RPMI8226 (cell line): ENCODE measurements at places on chromosomes 5 and 9.

DNA sequence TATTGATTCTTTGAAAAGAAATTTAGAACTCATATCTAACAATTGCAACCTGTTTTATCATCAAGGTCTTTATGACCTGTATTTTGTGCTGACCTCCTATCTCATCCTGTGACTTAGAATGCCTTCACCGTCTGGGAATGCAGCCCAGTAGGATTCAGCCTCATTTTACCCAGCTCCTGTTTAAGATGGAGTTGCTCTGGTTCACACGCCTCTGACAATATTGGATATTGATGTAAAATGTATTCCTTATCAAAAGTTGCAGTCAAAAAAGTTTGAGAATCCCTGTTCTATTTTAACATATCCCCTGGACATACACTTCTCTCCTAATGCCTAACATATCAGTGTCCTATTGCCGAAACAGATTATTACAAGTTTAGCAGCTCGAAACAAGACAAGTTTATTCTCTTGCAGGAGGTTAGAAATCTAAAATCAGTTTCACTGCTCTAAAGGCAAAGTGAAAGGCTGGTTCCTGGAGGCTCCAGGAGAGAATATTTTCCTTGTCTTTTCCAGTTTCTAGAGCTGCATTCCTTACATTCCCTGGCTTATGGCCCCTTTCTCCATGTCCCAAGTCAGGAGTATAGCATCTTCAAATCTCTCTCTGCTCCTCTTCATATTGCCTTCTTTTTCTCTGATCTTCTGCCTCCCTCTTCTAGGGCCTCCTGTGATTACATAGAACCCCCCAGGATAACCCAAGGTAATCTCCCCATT, 31.5 kb upstream of the LVRN start:
- DNase-seq: no peak

DNA sequence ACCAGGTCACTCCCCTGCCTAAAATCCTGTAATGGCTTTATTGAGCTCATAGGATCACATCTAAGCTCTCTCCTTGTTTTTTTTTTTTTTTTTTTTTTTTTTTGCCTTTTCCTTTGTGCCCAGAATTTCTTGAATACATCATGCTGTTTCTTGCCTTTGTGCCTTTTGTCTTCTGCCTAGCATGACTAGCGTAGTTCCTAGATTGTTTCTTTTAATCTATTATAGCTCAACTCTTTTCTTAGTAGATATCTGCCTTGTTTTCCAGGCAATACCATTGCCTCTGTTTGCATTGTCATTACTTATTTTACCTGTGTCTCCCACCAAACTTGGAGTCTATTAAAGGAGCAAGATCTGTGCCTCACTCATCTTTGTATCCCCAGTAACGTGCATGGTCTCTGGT, 106.1 kb upstream of the C9orf72 start:
- no peak for DNase-seq

DNA sequence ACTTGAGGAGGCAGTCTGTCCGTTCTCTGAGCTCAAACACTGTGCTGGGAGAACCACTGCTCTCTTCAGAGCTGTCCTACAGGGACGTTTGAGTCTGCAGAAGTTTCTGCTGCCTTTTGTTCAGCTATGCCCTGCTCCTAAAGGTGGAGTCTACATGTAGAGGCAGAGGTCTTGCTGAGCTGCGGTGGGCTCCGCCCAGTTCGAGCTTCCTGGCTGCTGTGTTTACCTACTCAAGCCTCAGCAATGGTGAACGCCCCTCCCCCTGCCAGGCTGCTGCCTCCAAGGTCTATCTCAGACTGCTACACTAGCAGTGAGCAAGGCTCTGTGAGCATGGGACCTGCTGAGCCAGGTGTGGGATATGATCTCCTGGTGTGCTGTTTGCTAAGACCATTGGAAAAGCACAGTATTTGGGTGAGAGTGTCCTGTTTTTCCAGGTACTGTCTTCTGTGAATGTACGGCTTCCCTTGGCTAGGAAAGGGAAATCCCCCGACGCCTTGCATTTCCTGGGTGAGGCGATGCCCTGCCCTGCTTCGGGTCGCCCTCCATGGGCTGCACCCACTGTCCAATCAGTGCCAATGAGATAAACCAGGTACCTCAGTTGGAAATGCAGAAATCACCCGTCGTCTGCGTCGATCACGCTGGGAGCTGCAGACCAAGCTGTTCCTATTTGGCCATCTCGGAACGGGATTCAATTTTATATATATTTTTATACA, 58.5 kb downstream of the CNTRL start:
- DNase-seq: no peak

- no peak for DNase-seq
These were observed 6.1 kb downstream of the ST6GALNAC4 start for GRCh38 chr9:127910613-127911205.

GRCh38 chr5:115544043-115544435, 536 bp downstream of the FEM1C start:
- no peak for DNase-seq

DNA sequence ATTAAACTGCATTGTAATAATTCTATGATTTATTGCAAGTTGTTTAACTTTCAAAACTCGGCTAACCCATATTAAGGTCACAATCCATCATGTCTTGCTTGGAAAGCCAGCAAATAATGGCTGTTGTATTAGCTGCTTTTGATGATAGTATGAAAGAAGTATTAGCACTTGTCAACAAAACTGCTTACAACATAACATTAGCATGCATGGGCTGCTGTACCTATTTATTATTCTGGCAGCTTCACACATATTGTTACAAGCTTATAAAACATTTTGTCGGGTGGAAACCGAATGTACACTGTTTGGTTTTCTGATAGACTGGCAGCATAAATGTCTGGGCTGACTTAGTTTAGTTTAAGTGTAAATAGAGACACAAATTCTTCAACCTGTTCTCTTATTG, 378.3 kb downstream of the KIAA0825 start:
- no peak for DNase-seq

GRCh38 chr9:133342570-133342969, 5.4 kb downstream of the MED22 start:
- no peak for DNase-seq

GRCh38 chr9:70217029-70217428, 41.7 kb upstream of the SMC5 start:
- no peak for DNase-seq

DNA sequence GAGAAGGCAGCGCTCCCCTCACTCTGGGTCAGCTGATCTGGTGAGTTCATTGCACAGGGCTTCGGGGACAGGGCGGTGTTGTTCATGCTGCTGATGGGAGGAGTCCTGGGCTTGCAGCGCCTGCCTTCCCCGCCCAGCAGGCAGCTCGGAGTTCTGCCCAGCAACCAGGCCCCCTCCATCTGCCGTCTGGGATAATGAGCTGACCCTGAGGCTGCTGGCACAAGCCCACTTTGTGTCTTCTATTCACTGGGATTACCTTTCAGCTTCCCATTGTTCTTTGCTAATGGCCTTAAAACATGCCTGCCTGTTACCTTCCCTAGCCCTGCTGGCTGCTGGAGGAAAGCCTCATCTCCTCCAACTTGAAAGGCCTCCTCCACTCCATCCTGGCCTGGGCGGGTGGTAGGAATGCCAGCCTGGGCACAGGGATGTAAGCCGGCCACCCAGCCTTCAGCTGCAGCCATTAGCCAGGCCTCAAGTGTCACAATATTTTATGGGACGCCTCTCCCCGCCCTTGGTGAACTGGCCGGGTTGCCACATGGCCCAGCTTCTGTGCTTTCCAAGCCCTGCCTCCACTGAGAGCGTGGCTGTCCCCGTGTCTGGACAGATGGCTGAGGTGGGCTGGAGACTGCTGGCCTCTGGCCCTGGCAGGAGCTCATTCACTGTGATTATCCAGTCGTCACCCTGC, 70.4 kb downstream of the GADD45G start:
- DNase-seq: no peak

GRCh38 chr9:109277451-109277850, 43.4 kb downstream of the EPB41L4B start:
- DNase-seq: no peak

GRCh38 chr5:138819081-138819480, 56.1 kb downstream of the LRRTM2 start:
- no peak for DNase-seq

DNA sequence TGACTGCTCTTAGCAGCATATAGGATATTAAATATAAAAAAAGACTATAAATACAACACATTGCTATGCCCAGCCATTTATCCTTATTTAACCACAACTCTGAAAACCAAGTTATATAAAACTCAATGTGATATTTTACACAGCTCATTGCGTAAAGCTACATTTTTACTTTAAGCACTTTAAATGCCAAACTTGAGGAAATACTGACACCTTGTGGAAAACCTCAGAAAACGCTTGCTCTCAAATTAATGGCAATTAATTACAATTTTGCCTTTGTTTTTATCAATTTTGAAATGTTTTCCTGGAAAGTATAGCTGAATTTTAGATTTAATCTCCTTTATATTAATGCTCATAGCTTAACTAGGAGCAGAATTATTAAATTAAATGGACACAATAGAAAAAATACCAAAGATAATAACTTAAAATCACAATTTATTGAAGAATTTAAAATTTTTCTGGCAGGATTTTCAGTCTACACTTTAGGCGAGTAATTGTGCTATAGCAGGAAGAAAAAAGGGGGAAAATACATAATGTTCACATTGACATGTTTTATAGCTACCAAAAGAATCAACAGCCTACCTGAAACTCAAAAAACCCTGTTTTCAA, 25.2 kb upstream of the PLAC8L1 start:
- no peak for DNase-seq

DNA sequence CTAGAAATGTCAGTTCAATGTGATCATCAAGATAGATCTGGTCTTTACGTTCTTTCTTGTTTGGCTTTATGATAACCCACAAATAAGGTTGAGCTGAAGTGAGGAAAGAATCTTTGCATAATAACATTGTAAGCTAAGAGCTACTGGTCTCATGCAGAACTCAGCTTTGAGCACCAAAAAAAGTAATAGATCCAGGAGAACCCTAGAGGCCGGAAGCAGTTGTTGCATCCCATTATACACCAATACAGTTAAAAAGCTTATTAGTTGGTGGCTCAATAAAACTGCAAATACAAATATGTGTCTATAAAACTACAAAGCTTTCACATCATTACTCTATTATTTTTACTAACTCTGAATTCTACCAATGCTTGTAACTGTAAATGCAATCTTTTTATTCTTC, 85.5 kb upstream of the NUDT12 start:
- DNase-seq: no peak

DNA sequence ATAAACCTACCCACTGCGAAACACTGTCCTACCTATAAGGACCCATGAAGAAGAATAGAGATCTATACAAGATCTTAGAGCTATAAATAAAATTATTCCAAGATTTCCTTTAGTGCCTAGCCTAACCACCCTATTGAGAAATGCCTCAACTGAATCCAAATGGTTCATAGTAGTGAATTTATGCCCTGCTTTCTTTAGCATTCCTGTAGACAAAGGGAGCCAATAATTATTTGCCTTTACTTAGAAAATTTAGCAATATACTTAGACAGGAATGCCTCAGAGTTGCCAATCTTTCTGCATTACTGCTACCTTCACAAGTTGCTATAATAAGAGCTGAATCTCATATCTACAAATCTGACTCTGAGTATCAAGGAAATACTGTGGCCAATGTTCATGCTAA, 62.6 kb downstream of the PUM3 start:
- DNase-seq: no peak

DNA sequence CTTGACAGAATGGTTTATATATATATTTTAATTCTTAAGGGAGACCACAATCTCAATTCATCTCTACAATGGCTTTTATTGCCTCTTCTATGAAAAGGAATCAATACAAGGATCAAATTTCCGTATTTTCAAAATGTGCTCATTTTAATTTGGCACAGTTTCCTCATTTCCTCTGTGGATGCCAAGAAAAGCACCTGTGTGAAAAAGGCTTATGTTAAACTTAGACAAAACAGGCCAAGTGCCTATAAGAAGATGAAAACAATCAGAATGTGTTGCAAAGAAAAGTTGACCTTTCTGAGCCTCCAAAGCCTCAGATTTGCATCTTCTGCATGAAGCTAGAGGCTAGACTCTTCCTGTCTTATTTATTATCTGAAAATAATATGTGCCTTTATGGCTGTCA, 173.7 kb upstream of the SLC12A2 start:
- DNase-seq: no peak

DNA sequence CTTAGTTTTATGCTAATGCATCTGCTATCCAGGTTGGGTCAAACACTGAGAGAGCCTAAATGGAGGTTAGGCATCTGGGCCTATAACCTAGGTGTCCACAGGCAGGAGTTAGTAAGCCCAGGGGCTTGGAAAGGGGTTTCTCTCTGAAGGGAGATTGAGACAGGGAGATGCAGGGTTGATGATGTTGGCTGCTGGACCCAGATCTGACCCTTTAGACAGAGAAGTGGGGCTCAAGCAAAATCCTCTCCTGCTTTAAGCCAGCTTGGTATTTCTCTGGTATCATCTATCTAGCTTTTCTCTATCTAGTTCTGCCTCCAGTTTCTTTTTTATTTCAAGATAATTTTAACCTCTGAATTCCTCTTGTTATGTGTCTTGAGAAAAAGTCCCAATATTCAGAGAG, 18.3 kb upstream of the ANKRD55 start:
- DNase-seq: no peak

DNA sequence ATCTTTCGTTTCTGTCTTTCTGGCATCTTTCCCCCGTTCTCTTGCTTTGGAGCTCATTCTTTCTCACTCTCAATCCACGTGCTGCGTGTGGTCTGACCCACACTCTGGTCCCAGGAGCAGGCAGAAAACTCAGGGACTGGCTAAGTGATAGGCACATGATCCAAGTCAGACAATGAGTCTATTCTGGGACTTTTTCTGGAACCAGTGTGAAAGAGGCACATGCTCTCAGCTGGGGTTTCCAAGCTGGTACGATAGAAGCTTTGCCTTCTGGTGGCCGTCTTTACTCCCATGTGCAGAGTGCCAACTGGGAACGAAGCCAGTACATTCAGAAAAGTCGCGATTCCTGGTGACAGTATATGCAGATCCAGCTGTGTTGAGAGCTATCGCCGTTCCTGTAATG, 94.4 kb downstream of the PDZD2 start:
- no peak for DNase-seq

DNA sequence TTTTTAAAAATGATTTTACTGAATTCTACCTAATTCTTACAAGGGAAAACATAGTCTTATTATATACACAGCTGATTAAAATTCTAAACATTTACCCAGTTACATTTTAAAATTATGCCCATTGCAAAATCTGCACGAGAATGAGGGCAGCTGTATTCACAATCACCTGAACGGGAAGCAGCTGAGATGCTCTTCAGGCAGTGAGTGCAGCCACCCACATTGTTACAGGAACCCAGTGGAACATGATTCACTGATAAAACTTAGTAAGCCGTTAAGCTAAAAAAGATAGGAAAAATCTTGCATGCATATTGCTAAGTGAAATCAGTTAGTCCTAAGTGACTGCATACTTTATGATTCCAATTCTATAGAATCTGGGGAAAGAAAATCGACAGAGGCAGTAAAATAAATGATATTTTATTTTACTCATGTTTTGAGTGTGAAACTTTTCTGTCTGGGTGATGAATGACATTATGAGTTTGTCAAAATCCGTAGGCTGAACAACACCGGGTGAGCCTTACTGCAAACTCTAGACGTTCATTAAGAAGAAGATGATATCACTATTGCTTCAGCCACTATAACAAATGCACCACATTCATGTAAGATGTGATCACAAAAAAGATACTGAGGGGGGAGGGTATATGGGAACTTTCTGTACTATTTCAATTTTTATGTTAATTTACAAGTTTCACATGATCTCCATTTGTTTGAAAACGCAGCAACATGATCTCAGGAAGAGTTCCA, 39.1 kb upstream of the FLT4 start:
- DNase-seq: no peak
